ENCODE measurements at places on chromosomes 6 and 20. TPM values are rescaled to one million over a fixed set of nuclear protein-coding genes. Genes with fewer than 3 reads are reported as not detected.

Gene PRICKLE4
- 0.52 TPM for total RNA-seq

Gene TRIM10
- total RNA-seq, result under 0.01 TPM

GRCh38 chr6:108464418-108465097 lies 96.2 kb upstream of the FOXO3 start:
- DNase-seq, result no peak

DNA sequence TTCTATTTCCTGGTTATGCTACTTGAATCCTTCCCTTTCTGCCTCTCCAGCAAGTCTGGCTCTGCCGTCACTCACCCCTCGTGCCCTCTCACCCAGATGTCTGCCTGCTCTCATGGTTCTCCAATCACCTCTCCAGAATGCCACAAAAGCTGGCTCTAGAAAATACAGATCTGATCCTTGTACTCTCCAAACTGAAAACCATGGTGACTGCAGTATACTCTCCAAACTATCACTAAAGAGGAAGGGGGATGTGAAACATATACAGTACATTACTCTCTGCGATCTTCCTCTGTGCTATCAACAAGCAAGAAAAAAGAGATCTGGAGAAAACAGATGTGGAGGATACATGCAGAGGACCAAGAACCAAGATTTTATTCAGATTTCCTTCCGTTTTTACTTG lies 91.1 kb downstream of the ATXN1 start:
- DNase-seq, result peak; percentile 25

DNA sequence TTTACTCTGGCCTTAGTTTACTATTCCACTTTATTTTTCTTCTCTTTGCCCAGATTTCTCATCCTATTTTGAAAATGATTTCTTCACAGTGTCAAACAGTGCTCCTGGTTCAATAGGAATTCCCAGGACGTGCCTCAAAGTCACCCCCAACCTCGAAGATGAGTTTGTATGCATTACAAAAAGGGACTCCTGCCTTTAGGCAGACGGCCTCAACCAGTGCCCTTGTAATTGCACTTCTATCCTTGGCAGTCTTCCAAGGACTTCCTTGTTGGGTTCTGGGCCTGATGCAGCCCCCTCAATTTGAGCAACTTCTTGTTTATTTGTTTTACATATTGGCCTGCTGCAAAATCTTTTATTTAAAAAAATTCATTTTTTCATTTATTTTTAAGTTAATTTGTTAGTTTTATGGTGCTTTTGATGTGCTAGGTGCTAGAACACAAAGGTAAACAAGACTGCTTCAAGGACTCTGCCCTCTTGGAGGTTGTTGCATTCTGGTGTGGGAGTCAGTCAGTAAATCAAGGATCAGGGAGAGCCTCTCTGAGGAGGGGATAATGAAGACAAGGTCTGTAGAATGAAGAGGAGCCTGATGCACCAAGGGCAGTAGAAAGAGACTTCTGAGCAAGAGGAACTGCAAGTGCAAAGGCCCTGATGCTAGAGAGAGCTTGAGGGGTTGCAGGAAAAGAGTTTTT lies 181.5 kb upstream of the LAMP5 start:
- DNase-seq, result no peak

- DNase-seq, result peak; percentile 57
Measured at GRCh38 chr6:106119546-106119945, 33.4 kb downstream of the PRDM1 start.

Gene CLIC5
- total RNA-seq, result 3.5 TPM

DNA sequence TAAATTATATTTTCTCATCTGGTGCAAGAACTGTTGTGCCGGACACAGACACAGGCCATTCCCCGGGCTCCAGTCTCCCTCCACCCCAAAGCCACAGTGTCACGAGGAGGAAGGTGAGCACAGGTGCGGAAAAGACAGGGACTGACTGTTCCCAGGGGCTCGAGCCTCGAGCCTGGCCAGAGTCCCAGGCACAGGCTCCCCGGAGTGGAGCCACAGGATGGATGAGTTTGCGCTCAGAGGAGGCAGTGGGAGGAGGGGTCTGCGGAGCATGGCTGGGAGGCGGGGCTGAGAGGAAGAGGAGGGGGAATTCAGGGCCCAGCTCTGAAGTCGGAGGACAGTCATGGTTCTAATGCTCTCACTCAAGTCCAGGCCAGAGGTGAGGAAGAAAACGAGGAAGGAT lies 284.8 kb downstream of the SMOC2 start:
- no peak for DNase-seq

DNA sequence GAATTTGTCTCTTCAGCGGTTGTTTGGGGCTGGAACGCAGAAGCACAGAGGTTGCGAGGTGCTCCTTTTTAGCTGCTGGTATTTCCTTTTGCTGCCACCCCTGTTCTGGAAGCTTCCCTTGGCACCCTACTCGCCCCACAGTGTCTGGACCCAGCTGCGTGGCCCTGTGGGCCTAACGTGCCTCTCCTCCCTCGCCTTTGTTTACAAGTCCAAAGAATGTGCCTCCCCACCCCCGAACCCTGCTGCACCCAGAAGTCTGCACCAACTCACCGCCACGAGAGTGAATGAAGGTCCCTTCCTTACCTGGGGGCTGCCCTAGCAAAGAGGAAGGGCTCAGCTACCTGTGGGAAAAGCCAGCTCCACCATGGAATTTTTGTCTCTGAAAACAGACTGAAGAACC lies 139.7 kb upstream of the RPS6KA2 start:
- no peak for DNase-seq

Gene C20orf141
- not detected for total RNA-seq

Gene NRN1
- 0.45 TPM for total RNA-seq

DNA sequence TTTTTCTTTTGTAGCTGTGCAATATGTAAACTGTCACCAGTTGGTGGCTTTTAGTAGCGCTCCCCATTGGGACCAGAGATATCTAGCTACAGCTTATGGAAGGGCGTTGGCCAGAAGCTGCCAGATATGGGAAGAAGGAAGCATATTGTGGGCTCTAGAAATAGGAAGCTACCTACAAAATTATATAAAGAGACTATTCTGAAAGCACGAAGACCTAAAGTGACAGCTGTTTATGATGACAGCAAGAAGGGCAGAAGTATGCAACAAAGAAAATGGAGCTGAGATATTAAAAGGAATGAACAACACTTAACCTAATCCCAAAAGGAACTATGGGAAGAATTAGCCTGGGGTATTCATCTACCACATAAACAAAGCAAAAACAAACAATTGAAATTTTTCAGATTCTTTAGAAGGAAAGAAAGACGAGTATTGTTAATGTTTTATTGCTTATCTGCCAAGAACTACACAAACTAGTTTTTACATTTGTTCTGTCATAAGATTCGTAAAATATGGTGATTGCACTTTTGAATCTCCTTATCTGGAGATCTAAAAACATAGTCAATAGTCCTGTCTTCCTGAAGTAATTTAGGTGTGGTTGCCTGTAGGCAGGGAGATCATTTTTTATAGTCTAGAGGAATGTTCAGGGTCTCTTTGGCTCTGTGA lies 81.6 kb downstream of the NCOA7 start:
- peak; percentile 75 for DNase-seq

- no peak for DNase-seq
Measured at GRCh38 chr20:497979-498378, 35.6 kb upstream of the TBC1D20 start.

GRCh38 chr6:107786709-107787588 lies 37.2 kb downstream of the SCML4 start:
- DNase-seq, result no peak

- DNase-seq, result peak; percentile 70
Measured at GRCh38 chr6:11500008-11500407, 37.5 kb upstream of the TMEM170B start.

Gene PNPLA1
- not detected for total RNA-seq

Gene TINAG
- total RNA-seq, result 16.5 TPM

GRCh38 chr6:105483492-105483891 lies 80.6 kb upstream of the PREP start:
- DNase-seq, result no peak

GRCh38 chr6:18359237-18359885 lies 27.8 kb upstream of the RNF144B start:
- DNase-seq, result no peak

DNA sequence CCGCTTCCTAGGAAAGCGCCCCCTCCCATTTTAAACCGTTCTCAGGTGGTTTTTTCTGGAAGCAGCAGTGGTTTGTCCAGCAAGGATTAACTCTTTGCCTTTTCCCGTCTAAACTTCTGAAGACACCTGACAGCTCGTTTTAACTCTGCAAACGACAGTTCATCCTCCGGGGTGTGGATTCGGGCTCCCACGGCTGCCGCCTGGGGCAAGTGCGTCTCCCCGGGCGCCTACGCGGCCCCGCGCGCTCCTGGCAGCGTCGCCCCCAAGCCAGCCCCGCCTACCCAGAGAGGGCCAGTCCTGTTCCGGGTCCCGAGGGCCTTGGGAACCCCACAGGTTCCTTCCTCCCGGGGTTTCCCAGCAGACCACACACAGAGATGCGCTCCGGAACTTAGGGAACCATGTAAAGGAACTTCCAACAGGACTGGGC lies 54.4 kb downstream of the PRR18 start:
- no peak for DNase-seq

DNA sequence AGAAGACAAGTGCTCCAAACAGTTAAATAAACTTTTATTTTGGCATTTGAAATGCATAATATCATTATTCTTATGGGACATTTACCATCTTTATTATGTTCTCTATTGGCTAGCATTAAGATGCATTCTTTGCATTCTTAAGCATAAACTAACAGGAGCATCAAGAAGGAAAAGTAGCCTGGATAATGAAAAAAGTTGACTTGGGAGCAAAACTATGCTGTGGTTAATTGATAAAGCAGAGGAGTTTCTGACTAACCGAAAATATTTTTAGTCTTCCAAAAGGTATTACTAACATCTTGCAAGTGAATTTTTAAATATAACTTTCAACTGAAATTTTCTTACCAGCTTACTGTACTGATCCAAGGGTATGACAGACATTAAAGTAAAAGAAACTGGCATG lies 140.3 kb downstream of the FLRT3 start:
- no peak for DNase-seq

Gene LRFN2
- total RNA-seq, result not detected

Gene EYA4
- total RNA-seq, result 0.17 TPM

GRCh38 chr6:39378175-39378959 lies 55.9 kb upstream of the KCNK16 start:
- no peak for DNase-seq

GRCh38 chr6:83098589-83098988 lies 31.1 kb downstream of the DOP1A start:
- no peak for DNase-seq

DNA sequence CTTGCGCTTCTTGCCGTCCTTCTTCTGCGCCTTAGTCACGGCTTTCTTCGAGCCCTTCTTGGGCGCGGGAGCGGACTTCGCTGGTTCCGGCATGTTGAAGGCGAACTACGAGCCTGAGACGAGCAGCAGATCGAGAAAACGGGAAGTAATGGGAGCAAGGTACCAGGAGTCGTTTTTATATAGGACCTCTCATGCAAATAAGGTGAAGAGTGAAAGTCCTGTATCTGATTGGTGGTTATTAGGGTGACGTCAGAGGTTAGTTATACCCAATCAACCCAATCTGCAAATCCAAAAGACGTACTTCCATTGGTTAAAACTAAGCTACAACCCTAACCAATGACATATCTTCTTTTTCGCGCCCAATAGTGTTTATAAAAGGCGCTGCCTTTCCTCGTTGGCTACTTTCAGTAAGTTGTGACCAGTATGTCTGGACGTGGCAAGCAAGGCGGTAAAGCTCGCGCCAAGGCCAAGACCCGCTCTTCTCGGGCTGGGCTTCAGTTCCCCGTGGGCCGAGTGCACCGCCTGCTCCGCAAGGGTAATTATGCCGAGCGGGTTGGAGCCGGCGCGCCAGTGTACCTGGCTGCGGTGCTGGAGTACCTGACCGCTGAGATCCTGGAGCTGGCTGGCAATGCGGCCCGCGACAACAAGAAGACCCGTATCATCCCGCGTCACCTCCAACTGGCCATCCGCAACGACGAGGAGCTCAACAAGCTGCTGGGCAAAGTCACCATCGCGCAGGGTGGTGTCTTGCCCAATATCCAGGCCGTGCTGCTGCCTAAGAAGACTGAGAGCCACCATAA lies 100.6 kb upstream of the PRSS16 start:
- peak; percentile 100 for DNase-seq

- no peak for DNase-seq
Measured at GRCh38 chr6:88141561-88142296, 24.4 kb downstream of the CNR1 start.

Gene HSPA1L
- 0.87 TPM for total RNA-seq

Gene WTAP
- 146 TPM for total RNA-seq

DNA sequence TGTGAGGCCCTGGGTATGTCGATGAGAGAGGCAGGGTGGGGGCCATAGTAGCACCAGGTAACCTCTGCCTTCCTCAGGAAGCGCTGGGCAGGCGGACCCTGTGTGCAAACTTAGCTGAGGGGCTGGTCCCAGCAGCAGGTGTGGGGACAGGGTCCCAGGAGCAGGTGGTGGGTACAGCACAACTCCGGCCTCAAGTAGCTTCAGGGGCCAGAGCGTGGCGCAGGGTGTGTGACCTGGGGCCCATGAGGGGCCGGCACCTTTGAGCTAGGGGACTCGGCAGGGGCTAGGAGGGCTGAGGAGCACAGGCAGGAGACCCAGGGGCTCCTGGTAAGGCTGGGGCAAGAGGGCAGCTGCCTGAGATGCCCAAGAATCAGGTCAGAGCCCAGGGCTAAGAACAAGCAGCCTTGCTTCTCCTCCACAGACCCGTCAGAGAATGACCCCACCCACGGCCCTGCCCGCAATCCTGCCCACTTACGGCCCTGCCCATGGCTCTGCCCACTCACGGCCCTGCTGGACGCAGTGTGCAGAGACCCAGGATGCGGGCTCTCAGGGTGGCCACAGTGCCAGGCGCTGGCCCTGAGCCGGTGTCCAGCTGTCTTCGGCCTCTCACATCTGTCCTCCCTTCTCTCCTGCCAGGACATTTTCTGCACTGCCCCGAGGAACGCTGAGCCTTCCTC lies 30.9 kb downstream of the CHRNA4 start:
- no peak for DNase-seq

Gene C6orf163
- total RNA-seq, result not detected

Gene ESR1
- under 0.01 TPM for total RNA-seq

Gene MGME1
- total RNA-seq, result 7.8 TPM

DNA sequence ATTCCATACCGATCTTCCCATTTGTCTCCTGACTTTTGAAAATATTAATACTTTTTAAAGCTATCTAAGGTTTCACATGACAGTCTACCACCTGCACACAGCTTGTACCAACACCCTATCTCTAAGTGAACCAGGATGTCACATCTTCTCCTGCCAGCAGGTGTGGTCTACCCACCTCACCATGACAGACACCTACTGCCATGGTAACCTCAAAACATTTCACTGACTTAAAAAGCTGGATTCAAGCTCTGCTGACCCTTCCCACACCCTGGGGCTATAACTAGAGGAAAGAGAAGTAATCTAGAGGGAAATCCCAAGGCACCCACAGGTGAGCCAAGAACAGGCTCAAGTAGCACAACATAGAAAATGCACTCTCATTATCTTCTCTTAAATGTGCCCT lies 1.2 kb downstream of the SLC17A3 start:
- peak; percentile 64 for DNase-seq

- DNase-seq, result no peak
Measured at GRCh38 chr6:157333537-157333936, 10.2 kb upstream of the TMEM242 start.

Gene RBM24
- total RNA-seq, result 3.1 TPM

- DNase-seq, result no peak
Measured at GRCh38 chr20:51172558-51173428, 149.9 kb upstream of the KCNG1 start.

- no peak for DNase-seq
Measured at GRCh38 chr6:14384175-14384949, 266.8 kb downstream of the CD83 start.

Gene CNR1
- total RNA-seq, result 3.3 TPM

Gene ENPP1
- 3.8 TPM for total RNA-seq

GRCh38 chr6:35093783-35094182 lies 47.4 kb downstream of the TCP11 start:
- no peak for DNase-seq

Data from renal cortical epithelial cell (primary cell).